Caki2 (cell line): ENCODE measurements at places on chromosomes 11 and 22. TPM values are rescaled to one million over a fixed set of nuclear protein-coding genes. Genes with fewer than 3 reads are reported as not detected.

DNA sequence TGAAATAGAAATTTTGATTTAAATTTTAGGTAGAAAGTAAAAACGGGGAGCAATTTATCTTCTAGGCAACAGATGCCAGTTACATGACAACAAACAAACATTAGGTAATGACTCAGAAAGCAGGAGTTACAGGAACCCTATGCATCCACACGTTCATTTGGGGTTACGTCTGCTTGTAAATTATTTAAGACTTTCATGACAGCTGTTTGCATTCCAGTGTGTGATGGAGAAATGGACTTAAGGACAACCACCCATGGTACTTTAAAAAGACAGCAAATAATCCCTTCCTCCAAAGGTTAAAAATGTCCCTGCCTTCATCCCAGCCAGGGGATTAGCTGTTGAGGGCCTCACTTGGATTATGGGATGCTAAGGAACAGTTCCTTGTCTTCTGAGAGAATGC lies 11.8 kb downstream of the E2F8 start:
- no peak for DNase-seq

The OR52H1 gene
- total RNA-seq, result not detected in 2 replicates

DNA sequence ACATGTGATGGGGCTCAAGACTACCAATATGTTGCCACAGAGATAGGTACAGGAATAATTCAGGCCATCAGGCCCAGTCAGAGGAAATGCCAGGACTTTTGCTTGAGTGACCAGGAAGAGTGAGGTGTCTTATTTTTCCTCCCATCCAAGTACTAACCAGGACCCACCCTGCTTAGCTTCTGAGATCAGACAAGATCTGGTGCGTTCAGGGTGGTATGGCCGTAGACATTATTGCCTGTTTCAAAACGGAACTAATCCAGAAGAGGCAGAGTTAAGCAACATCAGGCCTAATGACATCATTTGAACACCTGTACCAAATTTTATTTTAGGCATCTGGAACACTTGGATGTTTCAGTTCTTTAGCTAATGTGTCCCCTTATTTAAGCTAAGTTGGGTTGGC lies 205.5 kb upstream of the POU2AF2 start:
- no peak for DNase-seq

The GRM5 gene
- 0.06 and 0.20 TPM in 2 replicates for total RNA-seq

DNA sequence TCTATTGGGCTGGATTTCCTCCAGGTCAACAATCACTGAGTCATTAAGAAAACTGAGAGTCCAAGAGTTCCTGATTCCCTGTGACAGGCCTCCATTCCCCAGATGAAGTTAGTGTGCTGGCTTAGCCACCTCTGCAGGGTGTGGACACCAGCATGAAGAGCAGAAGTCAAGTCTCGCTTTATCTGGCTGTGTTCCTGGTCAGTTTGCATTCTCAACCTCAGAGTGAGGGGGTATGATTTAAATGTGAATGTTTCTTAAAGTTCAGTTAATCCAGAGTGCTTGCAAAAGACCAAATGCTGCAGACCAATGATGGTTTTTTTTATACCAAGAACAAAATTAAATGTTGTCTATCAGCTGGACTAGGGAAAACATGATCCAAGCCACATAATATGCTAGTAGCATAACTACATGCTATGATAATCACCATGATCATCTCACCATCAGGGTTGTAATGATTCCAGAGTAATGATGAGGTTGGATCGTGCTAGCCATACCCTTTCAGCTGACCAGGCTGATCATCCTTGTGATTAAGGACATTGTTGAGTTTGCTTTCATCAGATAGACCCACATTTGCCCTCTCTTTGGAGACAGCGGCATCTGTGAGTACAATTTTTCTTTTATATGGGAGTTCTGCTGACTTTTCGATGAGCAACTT lies 145.8 kb upstream of the ARHGAP20 start:
- DNase-seq, result peak; percentile 40

DNA sequence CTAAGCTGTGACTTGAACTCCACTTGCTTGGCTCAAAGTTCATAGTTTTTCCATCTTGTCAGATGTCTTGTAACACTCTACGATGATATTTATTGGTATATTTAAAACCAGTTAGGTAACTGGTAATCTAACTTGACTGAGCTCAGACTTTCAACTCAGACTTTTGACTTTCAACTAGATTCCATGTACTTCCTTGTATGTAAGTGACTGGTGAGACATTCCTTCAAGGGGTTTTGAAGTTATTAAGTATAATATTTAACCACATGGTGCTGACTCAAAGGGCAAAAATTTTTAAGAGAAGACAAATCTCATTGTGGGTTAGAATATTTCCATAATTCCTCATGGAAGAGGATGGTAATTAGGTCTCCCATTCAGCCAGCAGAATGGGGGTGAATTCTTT lies 631.3 kb upstream of the ANO5 start:
- DNase-seq, result peak; percentile 53

GRCh38 chr11:30107899-30108298 lies 91.1 kb upstream of the KCNA4 start:
- peak; percentile 53 for DNase-seq
